ENCODE measurements at places on chromosomes 1 and 21.

DNA sequence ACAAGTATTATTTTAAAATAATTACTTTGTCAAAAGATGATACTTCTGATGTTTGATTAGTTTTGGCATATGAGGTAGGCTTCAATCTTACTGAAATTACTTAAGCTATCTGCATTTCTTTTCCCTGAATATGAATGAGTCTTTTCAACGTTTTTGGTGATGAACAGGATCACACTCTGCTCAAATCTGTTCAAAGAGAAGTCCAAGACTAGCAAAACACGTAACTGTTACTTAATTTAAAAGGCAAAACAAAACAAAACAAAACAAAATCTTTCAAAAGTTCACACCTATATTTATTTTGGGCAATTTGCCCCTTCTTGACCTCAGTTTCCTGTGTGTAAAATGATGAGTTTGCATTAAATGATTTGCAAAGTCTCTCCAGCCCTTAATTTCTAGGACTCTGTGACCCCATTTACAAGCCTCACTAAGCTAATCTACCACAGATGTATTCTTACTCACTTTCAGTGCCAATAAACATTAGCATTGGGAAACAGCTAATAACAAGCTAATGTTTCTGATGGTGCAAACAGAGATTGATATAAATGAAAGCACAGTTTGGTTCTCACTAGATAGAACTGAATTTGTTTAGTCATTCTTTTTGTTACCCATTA is 865.4 kb downstream of the LTN1 start:
- DNase-seq = peak; percentile 36

DNA sequence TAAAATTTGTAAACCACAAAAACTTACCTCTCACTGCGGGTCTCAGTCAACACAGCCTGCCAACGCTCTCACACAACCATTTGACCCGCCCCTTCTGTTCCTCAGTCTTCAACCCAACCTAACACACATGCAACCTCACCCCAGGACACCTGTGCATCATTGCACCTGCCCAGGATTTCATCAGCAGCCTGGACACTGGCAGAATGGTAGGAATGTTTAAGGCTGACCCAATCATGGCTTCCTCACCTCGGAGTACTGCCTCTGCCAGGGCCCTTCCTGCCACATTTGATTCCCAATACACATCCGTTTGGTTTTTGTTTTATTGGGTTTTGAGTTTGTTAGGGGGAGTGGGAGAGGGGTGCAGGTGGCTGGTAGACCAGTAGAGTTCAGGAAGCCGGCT is 40.7 kb downstream of the TOMM20 start:
- no peak for DNase-seq

DNA sequence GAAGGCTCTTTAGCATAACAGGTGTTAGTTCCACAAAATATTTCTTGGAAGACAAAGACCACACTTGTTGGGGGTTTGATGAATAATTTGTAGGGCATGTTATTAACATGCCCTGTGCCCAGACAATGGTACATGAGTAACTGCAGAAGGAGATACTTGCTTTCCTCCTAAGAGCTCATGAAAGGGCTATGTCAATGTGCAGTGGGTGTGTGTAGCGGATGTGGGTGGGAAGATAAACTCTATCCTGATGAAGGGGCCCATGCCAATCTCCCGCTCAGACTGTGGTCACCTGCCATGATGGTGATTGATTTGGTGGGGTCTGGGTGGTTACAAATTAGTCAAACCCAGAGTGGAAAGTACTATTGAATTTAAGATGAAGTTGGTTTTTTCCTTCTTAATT is 69.8 kb upstream of the DNAH14 start:
- DNase-seq = no peak

DNA sequence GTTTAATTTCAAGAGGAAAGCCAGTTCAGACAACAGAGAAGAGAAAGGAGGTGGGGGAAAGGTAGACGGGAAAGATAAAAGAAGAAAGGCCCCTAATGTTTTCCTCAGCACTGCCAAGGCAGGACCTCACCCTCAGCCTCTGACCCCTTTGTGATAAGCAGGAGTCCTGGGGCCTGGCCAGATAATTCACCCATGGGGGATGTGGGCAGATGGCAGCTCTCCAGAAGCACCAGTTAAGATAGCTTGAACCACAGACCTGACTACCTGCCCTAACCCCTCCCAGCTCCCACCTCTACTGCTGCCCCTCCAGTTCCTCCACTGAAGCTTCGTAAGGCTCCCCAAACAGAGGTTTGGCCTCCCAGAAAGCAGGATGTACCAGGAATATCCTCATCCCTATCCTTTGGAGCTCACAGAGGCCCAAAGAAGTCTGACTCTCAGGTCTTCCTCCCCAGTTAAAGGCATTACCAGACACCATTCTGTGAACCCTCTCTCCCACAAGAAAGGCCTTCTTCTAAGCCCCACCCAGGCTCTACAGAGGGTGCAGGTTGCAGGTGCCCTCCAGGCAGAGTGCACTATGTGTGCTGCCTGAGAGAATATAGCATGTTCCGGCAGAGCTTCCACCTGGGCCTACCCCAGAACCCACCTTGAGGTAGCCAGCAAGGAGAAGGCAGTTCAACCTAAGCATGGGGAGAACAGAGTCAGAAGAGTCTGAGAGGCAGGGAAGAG is 9.2 kb upstream of the SNAPIN start:
- DNase-seq = no peak

DNA sequence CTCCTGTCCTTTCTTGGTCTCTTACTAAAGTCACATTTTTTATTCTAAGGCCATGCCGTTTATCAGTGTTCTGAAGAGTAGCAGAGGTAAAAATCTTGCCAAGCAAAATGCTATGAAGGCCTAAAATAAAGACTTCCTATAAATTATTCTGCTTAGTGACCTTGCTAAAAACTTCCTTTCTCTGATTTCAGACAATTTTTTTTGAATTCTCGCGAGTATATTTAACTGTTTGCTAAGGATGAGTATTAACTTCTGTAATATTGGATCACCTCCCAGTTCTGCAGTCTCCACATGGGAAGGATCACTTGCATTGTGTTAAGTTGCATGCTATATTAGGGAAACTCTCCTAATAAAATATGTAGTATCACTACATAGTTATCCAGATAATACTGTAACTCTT is 123.4 kb upstream of the SNX7 start:
- DNase-seq = no peak

Data from fibroblast of the aortic adventitia (primary cell).